Hair follicular keratinocyte (primary cell): ENCODE measurements at places on chromosomes 3 and 15. TPM values are rescaled to one million over a fixed set of nuclear protein-coding genes. Genes with fewer than 3 reads are reported as not detected.

Gene SLCO2A1
- total RNA-seq: under 0.01 TPM in 2 replicates

Gene ERICH6
- total RNA-seq: not detected in 2 replicates

Gene PLD1
- total RNA-seq: 7.7 and 8.5 TPM in 2 replicates

Gene CMSS1
- 20.0 and 46.5 TPM in 2 replicates for total RNA-seq

Gene CFAP44
- 0.16 and 0.19 TPM in 2 replicates for total RNA-seq

Gene FAM107A
- not detected in 2 replicates for total RNA-seq

Gene KCNMB3
- total RNA-seq: 0.11 and 0.16 TPM in 2 replicates

Gene CAMK2N2
- total RNA-seq: 1.2 and 1.4 TPM in 2 replicates

Gene ANKRD63
- total RNA-seq: not detected in 2 replicates
